ENCODE measurements at places on chromosomes 12 and 14. TPM values are rescaled to one million over a fixed set of nuclear protein-coding genes. Genes with fewer than 3 reads are reported as not detected.
A peak's percentile ranks its signal among the peaks of the same experiment; 100 is the strongest.

Gene GYS2
- not detected for total RNA-seq

- peaks cover 9% of the 10 kb centered on the region for H3K27me3 ChIP-seq
- H3K36me3 ChIP-seq: peaks cover 2% of the 10 kb centered on the region
- no peak overlapping the region for H3K27ac ChIP-seq
- peaks cover 33% of the 10 kb centered on the region for H3K4me1 ChIP-seq
Measured at GRCh38 chr12:116592731-116593130, 33.5 kb downstream of the MAP1LC3B2 start.

GRCh38 chr14:61174987-61175386 lies 106.2 kb downstream of the TMEM30B start:
- peak overlapping the region; percentile 12 for H3K27ac ChIP-seq
- no peak for DNase-seq
- H3K4me1 ChIP-seq: peaks cover 43% of the 10 kb centered on the region
- H3K27me3 ChIP-seq: peaks cover 3% of the 10 kb centered on the region
- peaks cover 4% of the 10 kb centered on the region for H3K36me3 ChIP-seq
- H3K4me3 ChIP-seq: no peak overlapping the region

GRCh38 chr14:52589646-52590045 lies 37.0 kb downstream of the GPR137C start:
- peaks cover 18% of the 10 kb centered on the region for H3K27me3 ChIP-seq
- no peak overlapping the region for H3K27ac ChIP-seq
- no peak overlapping the region for H3K4me3 ChIP-seq
- no peak for DNase-seq
- no peaks in the 10 kb centered on the region for H3K36me3 ChIP-seq

- no peak overlapping the region for H3K4me3 ChIP-seq
- no peaks in the 10 kb centered on the region for H3K27me3 ChIP-seq
- no peak for DNase-seq
- H3K4me1 ChIP-seq: no peaks in the 10 kb centered on the region
- no peaks in the 10 kb centered on the region for H3K36me3 ChIP-seq
- no peak overlapping the region for H3K27ac ChIP-seq
Measured at GRCh38 chr14:22252686-22253085, 336.3 kb downstream of the DAD1 start.

DNA sequence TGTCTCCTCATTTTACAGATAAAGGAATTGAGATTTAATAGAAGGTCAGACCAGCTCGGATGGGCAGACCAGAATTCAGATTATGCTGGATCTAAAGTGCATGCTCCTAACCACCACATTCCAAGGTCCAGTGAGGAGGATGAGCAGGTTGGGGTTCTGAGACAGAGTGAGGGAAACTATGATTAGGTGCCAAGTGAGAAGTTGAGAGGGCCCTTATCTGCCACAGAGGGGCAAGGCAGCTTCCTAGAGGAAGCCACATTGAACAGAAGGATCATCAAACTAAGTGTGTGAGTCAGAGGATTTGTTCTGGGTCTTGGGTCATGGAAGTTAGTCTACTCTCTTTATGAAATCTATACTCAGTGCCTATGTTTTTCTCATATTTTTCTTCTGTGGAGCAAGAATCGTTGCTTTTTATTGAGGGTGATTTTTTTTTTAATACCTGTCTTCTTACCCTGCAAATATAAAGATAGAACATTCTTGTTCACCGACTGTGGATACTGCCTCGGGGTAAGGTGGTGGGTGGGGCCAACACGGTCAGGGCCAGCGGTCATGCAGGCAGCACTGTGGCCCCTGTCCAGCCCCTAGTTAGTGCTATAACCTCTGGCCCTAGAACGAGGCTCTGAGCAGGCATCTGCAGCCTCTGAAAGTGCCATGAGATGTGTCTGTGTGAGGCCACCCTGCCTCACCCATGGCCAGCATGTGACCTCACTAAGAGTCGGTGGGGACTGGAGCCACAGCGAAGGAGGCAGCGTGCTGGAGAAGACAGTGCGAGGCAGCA lies 55.6 kb upstream of the PTHLH start:
- no peaks in the 10 kb centered on the region for H3K4me1 ChIP-seq
- no peaks in the 10 kb centered on the region for H3K36me3 ChIP-seq
- no peak for DNase-seq
- no peak overlapping the region for H3K4me3 ChIP-seq

GRCh38 chr12:95548056-95548538 lies 3.2 kb downstream of the USP44 start:
- peak; percentile 17 for DNase-seq
- H3K36me3 ChIP-seq: peaks cover 7% of the 10 kb centered on the region
- H3K27ac ChIP-seq: no peak overlapping the region
- H3K27me3 ChIP-seq: peaks cover 46% of the 10 kb centered on the region
- H3K4me1 ChIP-seq: peaks cover 19% of the 10 kb centered on the region
- H3K4me3 ChIP-seq: peak overlapping the region; percentile 70

- H3K27ac ChIP-seq: no peak overlapping the region
Measured at GRCh38 chr14:23326491-23327332, 5.5 kb downstream of the PABPN1 start.

GRCh38 chr12:14264778-14265177 lies 100.7 kb upstream of the ATF7IP start:
- no peak overlapping the region for H3K4me3 ChIP-seq
- no peak for DNase-seq
- H3K4me1 ChIP-seq: peaks cover 9% of the 10 kb centered on the region
- no peak overlapping the region for H3K27ac ChIP-seq
- peaks cover 5% of the 10 kb centered on the region for H3K36me3 ChIP-seq
- no peaks in the 10 kb centered on the region for H3K27me3 ChIP-seq

- no peak overlapping the region for H3K4me3 ChIP-seq
- peaks cover 17% of the 10 kb centered on the region for H3K4me1 ChIP-seq
- H3K27ac ChIP-seq: no peak overlapping the region
Measured at GRCh38 chr14:51963286-51963685, 26.1 kb upstream of the RTRAF start.

DNA sequence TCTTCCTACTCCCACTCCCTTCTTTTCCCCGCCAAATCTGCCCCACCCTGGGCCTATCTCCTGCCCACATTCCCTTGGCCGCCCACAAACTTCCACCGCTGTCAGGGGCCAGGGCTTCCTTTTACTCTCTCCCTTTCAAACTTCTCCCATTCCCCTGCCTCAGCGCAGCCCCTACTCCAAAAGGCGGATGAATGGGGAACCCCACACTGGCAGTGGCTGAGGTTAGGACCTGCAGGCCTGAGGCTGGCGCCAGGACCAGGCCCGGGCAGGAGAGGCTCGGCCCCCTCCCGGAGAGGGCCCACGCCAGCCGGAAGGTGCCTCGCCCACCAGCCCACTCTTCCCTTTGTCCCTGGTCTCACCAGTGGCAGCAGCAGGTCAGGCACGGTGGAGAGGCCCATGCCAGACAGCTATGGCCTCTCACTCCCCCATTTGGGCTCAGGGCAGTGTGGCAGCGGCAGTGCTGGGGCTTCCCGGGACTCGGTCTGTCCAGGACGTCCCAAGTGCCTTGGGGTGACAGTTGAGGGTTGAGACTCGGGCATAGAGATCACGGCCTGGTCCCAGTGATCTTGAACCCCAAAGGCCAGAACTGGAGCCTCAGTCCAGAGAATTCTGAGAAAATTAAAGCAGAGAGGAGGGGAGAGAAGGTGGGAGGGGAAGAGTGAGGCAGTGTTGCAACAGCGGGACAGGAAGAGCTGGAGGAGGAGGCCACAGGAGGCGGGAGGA lies at the start of gene TNFRSF1A:
TSS of gene TNFRSF1A (minus strand) at position 660 of the 723 bp plus-strand sequence. CDS start at position 398, 262 bp downstream.
- peaks cover 40% of the 10 kb centered on the region for H3K4me1 ChIP-seq
- H3K27me3 ChIP-seq: no peaks in the 10 kb centered on the region
- H3K27ac ChIP-seq: peak within 1 kb of the TSS; percentile 50
- H3K36me3 ChIP-seq: peaks cover 3% of the 10 kb centered on the region
- peak; percentile 54 for DNase-seq
- H3K4me3 ChIP-seq: no peak within 1 kb of the TSS

DNA sequence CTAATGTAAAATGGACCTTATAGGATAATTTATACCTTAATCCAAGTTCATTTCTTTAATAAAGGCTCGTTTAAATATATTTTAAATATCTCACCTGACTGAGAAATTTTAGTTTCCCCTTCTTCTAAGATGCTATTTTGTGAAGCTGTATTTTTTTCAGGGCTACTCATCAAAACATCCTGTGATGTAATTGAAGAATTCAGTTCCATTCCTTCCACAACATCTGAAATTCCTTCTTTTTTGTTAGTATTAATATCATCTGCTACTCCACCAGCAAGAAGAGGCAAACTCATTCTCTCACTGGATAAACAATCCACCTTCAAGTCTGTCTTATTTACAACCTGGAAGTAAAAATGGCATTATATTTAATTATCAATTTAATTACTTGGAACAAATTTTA lies 22.5 kb downstream of the LGALS3 start:
- no peak for DNase-seq
- peaks cover 65% of the 10 kb centered on the region for H3K36me3 ChIP-seq
- H3K4me1 ChIP-seq: peaks cover 6% of the 10 kb centered on the region
- no peak overlapping the region for H3K4me3 ChIP-seq
- no peak overlapping the region for H3K27ac ChIP-seq
